ENCODE measurements at places on chromosomes 5 and 9.

DNA sequence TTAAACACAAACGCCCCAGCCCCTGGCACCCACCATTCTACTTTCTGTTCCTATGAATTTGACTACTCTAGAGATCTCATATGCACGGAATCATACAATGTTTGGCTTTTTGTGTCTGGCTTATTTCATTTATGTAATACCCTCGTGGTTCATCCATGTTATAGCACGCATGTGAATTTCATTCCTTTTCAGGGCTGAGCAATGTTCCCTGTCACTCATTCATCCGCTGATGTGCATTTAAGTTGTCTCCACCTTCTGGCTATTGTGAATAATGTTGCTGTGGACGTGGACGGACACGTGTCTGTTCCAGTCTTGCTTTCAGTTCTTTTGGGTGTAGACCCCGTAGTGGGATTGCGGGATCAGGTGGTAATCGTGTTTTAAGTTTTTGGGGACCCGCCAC lies 79.9 kb upstream of the BARHL1 start:
- DNase-seq, result no peak

GRCh38 chr5:83570916-83571315 lies 99.4 kb downstream of the VCAN start:
- DNase-seq, result no peak

GRCh38 chr9:81621785-81622259 lies 67.5 kb downstream of the TLE1 start:
- DNase-seq, result no peak

DNA sequence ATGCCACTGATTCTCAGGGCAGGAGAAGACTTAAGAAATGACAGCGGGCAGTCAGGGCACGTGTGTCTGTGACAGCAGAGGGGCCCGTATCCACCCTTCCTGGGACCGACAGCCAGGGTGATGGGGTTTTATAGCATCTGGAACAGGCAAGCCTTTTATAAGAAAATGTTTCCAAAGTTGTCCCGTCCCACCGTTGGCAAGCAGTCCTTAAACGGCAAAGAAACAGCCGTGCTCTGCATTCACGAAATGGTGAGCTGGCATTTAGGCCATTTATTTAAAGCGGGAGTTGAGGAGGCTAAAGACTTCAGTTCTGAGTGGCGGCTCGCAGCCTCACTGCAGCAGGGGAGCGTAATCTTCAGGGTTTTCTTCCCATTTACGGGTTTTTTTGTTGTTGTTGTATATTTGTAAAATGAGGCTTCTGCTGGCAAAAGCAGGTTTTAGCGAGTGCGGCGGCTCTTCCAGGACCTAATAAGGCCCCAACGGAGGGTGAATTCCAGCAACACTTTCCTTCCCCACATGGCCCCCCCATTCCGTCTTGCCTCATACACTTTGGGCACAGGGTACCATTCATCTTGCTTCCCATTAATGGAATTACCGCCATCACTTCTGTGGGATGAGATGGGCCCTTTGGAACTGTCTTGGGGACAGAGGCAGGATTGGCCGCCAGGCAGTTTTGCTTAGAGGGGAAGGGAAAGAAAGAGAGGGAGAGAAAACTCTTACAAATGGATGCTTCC lies 15.8 kb downstream of the NEK6 start:
- DNase-seq, result no peak
